ENCODE measurements at places on chromosomes 11 and 22.

- DNase-seq, result no peak
Observed at GRCh38 chr11:4076774-4077173, 17.8 kb upstream of the RRM1 start.

- DNase-seq, result no peak
Observed at GRCh38 chr11:116958246-116958645, 120.8 kb upstream of the APOA1 start.

- no peak for DNase-seq
Observed at GRCh38 chr11:15114501-15115475, at the start of gene INSC. Gene INSC (plus strand): TSS chr11:15114923. CDS start chr11:15149175, 34,252 bp downstream.

GRCh38 chr11:313304-313786, 495 bp upstream of the IFITM1 start:
- peak; percentile 55 for DNase-seq

DNA sequence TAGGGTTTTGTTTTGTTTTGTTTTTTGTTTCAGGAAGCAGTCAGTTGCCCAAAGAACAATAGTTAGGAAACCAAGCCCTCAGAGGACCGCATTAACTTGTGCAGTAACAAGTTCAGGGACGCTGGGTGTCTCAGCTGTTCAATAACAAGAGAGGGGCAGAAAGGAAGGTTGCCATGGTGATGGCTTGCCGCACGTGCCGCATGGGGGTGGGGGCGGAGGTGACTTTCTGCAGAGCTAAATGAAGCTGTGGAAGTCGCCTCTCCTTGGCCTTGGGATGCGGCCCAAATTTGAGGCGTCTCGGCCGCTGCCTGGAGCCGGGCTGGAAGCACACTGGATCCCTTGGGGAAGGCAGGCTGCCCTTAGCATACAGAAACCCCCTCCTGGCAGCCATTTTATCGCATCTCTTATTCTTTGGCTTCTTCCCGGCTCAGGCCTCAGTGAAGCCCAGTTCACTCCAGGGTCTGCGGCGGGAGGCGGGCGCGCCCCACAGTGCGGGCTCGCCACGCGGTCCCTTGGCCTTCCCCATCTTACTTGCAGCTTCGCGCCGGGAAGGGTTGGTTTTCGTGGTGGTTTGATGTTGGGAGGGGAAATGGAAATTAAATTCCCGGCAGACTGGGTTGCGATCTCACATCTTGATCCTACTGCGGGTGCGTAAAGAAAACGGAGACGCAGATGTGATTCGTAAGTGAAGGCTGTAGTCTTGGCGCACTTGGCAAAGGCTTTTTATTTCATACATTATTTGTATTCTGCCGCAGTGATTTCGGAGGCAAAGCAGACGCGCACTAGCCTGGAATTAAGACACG, 94.3 kb downstream of the SLC17A6 start:
- DNase-seq, result no peak

DNA sequence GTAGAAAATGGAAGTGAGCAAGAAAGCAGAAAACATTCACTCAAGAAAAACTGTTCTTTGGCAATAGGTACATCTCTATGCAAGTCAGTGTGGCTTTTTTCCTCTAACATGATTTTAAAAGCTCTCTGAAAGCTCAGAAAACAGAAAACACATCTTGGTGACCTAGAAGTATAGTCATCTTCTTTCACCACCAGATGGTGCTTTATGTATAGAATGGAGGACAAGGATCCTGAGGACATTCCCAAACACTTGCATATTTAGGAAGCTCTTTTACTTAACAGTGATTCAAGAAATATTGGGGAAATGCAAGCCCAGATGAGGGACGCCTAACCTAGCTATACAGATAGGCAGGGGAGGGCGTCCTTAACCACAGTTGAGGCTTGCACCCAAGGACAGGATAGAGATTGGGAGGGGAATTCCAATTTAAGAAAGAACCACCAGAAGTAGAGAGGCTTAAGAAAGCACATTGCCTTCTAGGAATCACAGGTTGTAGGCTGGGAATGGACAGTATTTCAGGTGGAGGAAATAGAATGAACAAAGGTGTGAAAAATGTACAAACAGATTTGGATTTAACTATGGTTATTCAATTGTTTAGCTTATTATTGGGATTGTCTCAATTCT, 13.8 kb upstream of the CCDC81 start:
- DNase-seq, result no peak

DNA sequence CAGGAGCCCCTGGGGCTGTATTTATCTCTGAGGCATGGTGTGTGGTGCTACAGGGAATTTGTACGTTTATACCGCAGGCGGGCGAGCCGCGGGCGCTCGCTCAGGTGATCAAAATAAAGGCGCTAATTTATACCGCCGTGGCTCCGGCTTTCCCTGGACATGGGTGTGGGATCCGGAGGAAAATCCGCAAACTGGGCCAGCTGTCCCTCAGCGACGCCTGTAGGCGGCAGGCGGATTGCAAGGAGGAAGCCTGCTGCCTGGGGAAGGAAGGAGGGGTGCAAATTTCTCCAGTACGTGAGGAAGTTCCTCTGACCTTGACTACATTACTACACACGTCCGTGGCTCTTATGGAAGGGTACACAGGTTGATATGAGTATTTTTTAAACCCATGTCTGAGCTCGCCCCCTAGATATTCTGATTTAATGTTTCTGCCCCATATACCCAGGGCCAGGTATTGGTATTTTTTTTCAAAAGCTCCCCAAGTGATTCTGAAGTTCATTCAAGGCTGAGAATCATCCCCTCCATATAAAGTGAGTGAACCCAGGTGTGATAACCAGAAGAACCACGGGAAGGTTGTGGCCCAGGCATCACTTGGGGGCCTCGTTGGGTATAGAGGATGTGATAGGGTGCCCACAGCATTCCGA, 2.8 kb downstream of the MYOD1 start:
- no peak for DNase-seq

DNA sequence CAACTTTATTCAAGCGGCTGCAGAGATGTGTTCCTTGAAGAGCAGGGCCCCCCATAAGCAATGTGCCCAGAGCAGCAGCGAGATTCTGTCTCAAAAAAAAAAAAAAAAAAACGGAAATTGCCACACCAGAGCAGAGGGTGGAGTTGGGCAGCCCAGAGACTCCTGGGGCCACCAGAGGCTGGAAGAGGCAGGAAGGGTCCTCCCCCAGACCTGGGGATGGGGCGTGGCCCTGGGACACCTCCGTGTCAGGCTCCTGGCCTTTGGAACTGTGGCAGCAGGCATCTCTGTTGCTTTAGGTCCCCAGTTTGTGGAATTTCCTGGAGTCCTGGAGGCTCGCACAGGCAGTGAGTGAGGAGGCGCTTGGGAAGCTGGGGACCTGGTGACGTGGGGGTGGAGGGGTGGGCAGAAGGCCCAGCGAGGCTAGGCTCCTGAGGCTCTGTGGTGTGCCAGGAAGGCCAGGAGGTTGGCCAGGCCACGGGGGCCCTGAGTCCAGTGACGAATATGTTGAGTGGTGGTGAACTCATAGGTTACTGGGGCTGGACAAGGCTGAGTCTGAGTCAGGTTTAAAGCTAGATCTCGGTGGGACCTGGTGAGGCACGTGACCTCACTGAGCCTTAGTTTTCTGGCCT, 735.6 kb downstream of the BRD1 start:
- DNase-seq, result peak; percentile 67

- DNase-seq, result peak; percentile 89
Observed at GRCh38 chr11:2269601-2270321, 627 bp downstream of the ASCL2 start.

DNA sequence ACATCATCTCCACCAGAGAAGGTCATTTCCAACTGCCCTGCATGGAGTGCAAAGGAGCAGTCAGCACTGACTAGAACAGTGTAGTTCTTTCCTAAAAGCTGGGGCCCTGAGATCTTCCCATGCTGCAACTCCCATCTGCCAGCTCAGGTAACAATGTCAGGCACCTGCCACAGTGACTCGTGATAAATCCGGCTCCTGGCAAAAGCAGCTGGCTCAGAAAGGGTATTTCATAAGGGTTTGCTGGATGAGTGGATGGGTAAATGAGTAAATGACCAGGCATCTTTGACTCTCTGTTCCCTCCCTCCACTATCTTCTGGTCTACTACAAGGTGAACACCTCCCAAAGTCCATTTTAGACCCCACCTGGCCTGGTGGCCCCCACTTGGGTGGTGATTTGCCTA, 403.6 kb downstream of the NXPE2 start:
- DNase-seq, result no peak

DNA sequence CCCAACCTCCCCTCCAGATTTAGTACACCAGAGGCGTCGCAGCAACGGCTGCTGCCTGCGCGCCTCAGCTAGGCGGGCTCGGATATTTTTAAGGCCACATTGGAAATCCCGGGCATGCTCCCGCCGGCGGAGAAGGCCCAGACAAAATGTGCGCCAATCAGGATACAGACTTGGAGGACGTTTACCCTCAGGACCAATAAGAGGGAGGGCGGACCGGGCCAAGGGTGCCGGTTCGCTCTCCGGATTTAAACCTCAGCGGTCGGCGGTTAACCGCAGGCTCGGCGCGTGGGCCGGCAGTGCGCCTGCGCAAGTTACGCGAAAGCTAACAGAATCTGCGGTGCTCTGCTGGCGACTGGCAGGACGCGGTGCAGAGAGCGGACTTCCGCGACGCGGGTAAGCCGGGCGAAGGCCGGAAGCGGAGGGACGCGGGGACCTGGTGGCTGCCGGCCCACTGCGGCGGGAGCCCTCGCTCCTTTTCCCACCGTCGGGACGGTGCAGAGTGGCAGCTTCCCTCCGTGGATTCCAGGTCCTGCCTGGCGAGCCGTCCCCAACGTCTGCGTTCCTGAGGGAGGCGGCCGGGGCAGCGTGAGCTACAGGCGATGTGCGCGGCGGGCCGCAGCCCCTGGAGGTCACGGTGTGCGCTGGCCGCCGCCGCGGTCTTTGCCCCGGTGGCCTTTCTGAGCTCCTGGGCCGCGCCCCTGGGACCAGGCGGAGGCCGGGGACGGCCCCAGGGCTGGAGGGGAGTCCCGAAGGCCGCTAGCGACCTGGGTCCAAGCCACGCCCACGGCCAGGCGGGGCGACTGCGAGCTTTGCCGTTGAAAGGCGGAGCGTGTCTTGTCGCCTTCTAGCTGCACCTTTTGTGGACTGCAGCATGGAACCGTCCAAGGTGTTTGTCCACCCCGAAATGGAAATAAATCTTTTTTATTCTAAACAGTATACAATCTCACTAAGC, at the start of gene HYLS1:
Gene HYLS1 (plus strand): TSS at position 296 of the 952 bp plus-strand sequence. CDS start 11,701 bp downstream, outside the sequence.
- DNase-seq, result peak; percentile 99

- DNase-seq, result no peak
Observed at GRCh38 chr22:32987081-32987631, 71.0 kb downstream of the SYN3 start.

DNA sequence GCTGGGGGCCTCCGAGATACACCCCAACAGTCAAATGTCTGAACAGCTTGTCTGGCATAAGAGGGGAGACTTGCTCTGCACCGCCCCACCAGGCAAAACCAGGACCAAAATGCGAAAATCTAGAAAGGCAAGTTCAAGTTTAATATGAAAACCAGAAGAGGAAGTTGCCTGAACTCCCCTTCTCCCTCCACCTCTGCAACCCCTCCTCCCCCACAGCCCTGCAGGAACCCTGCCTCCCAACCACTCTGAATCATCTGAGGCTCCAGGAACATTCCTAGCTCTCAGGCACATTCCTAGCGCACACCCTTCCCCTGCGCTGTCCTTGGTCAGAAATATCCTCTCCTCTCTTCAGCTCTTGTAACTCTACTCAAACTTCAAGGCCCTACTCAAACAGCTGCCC, 36.7 kb downstream of the ISX start:
- DNase-seq, result peak; percentile 60

- peak; percentile 23 for DNase-seq
Observed at GRCh38 chr11:3942160-3942955, 86.9 kb downstream of the STIM1 start.

- DNase-seq, result peak; percentile 85
Observed at GRCh38 chr22:47337161-47337621, 574.7 kb downstream of the TBC1D22A start.

GRCh38 chr22:23285734-23286133, 105.4 kb downstream of the BCR start:
- no peak for DNase-seq

DNA sequence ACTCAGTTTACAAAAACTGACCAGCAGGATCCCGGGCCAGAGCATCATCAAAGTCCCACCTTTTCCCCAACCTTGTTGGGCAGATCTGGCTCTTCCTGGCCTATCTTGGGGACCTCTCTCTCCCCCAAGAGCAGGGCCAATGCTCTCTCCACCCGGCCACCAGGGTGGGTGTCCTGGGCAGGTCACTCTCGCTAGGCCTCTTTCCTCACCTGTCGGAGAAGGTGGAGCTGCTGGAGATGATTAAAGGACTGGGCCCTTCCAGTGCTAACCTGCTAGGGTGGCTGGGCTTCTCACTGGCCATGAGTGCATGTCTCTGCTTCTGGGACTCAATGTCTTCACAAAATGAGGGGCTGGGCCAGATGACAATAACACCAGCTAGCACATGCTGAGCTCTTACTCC, 2.9 kb upstream of the CAPN5 start:
- DNase-seq, result no peak

- DNase-seq, result peak; percentile 43
Observed at GRCh38 chr22:37079668-37080171, 28.2 kb downstream of the KCTD17 start.

- DNase-seq, result no peak
Observed at GRCh38 chr11:119764108-119764868, 35.3 kb upstream of the NECTIN1 start.

DNA sequence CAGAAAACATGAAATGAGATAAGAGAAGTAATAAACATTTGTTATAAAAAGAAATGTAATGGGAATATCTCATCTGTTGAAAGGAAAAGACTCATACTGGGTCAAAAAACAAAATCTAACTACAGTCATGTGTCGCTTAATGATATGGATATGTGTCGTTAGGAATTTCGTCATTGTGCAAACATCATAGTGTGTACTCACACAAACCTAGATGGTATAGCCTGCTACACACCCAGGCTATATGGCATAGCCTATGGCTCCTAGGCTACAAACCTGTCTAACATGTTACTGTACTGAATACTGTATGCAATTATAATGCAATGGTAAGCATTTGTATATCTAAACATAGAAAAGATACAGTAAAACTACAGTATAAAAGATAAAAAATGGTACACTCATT, 89.8 kb upstream of the ZC3H12C start:
- DNase-seq, result no peak

- DNase-seq, result peak; percentile 96
Observed at GRCh38 chr11:45092901-45093760, 53.3 kb upstream of the PRDM11 start.

GRCh38 chr11:76436020-76436419, 8.8 kb upstream of the EMSY start:
- no peak for DNase-seq

- DNase-seq, result peak; percentile 82
Observed at GRCh38 chr22:38782402-38783094, 11.4 kb downstream of the DNAL4 start.

DNA sequence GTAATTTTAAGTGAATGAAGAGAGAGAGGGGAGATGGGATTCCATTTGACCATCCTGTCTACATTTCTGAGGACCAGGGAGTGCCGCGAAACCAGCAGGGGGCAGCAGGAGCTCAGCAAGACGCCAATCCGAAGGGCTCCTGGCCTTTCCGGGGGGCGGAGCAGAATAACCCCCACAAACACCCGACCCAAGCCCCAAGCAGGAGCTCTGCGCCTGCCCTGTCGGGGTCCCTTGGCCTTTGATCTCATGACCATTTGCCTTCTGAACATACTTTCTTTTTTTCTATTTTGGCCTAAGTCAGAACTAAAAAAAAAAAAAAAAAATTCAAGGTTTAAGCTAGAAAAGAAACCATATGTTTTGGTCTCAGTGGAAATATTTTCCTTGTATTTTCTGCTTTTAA, 21.9 kb upstream of the SCN2B start:
- peak; percentile 82 for DNase-seq

GRCh38 chr22:21582801-21583740, 15.6 kb downstream of the UBE2L3 start:
- no peak for DNase-seq

GRCh38 chr22:41976070-41976901, 7.0 kb downstream of the SEPTIN3 start:
- no peak for DNase-seq

- no peak for DNase-seq
Observed at GRCh38 chr11:25423436-25424199, 908.3 kb upstream of the ANO3 start.

Data from NB4 (cell line).